Ovary (tissue), 10 donors: ENCODE measurements at places on chromosomes 1 and 21. TPM values are rescaled to one million over a fixed set of nuclear protein-coding genes. Genes with fewer than 3 reads are reported as not detected.
A peak's percentile ranks its signal among the peaks of the same experiment; 100 is the strongest.

- DNase-seq: peak; percentile 82
- no peak overlapping the region for H3K4me3 ChIP-seq
- H3K27ac ChIP-seq: peak overlapping the region; percentile 47
- H3K27me3 ChIP-seq: no peaks in the 10 kb centered on the region
- H3K4me1 ChIP-seq: peaks cover 8% of the 10 kb centered on the region
These were observed 16.7 kb upstream of the LYST start for GRCh38 chr1:235883261-235883927.

DNA sequence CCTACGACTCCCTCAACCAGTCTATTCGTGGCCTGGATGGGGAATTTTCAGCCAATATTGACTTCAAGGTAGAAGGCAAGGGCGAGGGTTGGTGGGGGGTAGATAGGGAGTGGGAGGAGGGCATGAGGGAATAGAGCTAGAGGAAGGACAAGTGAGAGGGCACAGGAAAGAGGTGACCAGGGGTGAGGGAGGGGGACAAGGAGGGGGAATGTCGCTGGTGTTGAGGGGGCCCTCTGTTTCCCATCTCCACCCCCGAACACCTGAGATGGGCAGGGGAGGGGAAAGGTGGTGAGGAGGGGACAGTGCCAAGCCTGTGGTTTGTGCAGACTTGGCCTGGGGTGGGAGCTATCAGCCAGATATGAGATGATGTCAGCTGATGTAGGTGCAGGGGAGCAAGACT, 8.3 kb upstream of the ADAM15 start:
- H3K27me3 ChIP-seq: no peaks in the 10 kb centered on the region
- no peak overlapping the region for H3K4me3 ChIP-seq
- no peak overlapping the region for H3K27ac ChIP-seq
- no peaks in the 10 kb centered on the region for H3K36me3 ChIP-seq
- DNase-seq: no peak

- no peak overlapping the region for H3K27ac ChIP-seq
- H3K27me3 ChIP-seq: no peaks in the 10 kb centered on the region
- no peak for DNase-seq
- no peak overlapping the region for H3K4me3 ChIP-seq
- H3K4me1 ChIP-seq: peaks cover 7% of the 10 kb centered on the region
These were observed 22.9 kb downstream of the RGL1 start for GRCh38 chr1:183827801-183828200.

TPTE gene
- polyA plus RNA-seq: 0.16 TPM

DNA sequence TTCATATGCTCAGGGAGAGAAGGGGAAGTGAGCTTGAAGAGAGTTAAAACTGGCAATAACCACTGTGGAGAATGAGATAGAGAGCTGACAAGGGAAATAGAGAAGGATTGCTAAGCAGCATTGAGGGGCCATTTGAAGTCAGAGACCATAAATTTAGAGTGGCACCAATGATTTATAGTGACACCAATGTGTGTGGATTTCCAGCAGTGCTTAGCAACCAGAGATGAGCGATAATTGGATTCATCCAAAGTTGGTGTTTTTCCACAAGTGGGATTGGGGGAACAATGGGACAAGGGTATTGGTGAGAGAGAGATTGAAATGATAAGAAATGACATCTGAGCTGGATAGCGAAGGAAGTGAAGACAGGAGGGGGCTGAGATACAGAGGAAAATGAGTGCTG, 114.1 kb downstream of the C1orf94 start:
- H3K4me1 ChIP-seq: no peaks in the 10 kb centered on the region
- H3K36me3 ChIP-seq: no peaks in the 10 kb centered on the region
- no peaks in the 10 kb centered on the region for H3K27me3 ChIP-seq
- no peak overlapping the region for H3K27ac ChIP-seq

DMBX1 gene
- polyA plus RNA-seq: not detected

DNA sequence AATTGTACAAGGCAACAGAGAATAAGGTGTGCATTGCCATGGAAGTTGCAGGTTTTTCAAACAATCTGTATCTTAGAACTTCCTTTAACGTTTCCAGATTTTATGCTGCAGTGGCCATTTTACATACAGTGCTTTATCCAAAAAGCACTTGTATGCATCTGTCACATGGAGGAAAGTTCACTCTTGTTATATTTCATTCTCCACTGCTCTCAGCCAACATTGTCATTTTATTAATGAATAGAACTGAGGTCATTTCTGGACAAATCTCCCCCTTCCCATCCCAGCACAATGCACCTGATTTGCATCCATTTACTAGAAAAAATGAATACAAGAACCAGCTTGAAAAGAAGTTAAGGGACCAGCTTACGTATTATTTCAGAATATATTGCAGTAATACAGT, 342.0 kb downstream of the USP25 start:
- H3K27me3 ChIP-seq: no peaks in the 10 kb centered on the region
- no peak for DNase-seq
- H3K4me3 ChIP-seq: peak overlapping the region; percentile 22
- H3K4me1 ChIP-seq: no peaks in the 10 kb centered on the region
- H3K27ac ChIP-seq: no peak overlapping the region
- H3K36me3 ChIP-seq: no peaks in the 10 kb centered on the region

GRCh38 chr1:184329962-184330868, 56.6 kb upstream of the C1orf21 start:
- no peaks in the 10 kb centered on the region for H3K4me1 ChIP-seq
- DNase-seq: no peak
- no peak overlapping the region for H3K4me3 ChIP-seq
- no peaks in the 10 kb centered on the region for H3K27me3 ChIP-seq
- no peaks in the 10 kb centered on the region for H3K36me3 ChIP-seq
- H3K27ac ChIP-seq: no peak overlapping the region

KCNQ4 gene
- 0.73 TPM for polyA plus RNA-seq

DNA sequence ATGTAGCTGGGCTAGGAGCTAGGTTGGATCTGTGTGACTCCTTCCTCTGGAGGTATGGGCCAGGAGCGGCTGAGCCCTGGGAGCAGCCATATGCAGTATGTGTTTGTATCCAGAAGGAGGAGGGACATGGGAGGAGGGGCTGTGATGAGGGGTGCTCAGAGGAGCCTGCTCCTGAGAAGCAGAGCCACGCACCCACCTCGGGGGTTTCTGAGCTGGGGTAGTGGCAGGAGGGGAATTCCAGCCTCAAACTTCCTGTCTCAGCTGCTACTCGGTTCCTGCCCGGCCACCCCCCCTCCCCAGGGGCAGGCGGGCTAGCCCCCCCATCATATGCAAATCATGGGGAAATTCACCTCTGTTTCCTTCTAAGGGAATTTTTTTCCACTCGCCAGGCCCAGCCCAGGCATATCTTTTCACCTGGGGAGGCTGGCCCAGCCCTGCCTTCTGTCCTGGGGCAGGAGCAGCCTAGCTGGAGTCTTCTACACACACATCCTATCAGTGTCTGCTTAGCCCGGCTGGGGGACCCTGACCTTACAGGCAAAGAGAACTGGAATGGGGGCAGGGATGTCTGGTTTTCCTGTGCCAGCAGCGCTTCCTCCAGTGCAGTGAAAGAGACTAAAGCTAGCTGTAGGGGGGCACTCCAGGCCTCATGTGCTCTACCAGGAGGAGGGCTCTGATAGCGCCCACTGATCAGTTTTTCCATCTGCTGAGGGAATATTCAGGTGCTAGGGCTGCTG, 3.0 kb downstream of the ZC3H12A start:
- no peaks in the 10 kb centered on the region for H3K36me3 ChIP-seq
- H3K4me3 ChIP-seq: peak overlapping the region; percentile 47
- peak; percentile 52 for DNase-seq
- peak overlapping the region; percentile 92 for H3K27ac ChIP-seq
- H3K4me1 ChIP-seq: peaks cover 38% of the 10 kb centered on the region

C1QTNF12 gene
- 1.2 TPM for polyA plus RNA-seq

TLR5 gene
- polyA plus RNA-seq: 9.9 TPM

GRCh38 chr1:166740668-166741276, 98.5 kb upstream of the POGK start:
- no peaks in the 10 kb centered on the region for H3K4me1 ChIP-seq
- no peak for DNase-seq
- H3K36me3 ChIP-seq: no peaks in the 10 kb centered on the region
- no peak overlapping the region for H3K4me3 ChIP-seq
- H3K27ac ChIP-seq: no peak overlapping the region
